ENCODE measurements at places on chromosomes 1 and 21. TPM values are rescaled to one million over a fixed set of nuclear protein-coding genes. Genes with fewer than 3 reads are reported as not detected.
A peak's percentile ranks its signal among the peaks of the same experiment; 100 is the strongest.

DNA sequence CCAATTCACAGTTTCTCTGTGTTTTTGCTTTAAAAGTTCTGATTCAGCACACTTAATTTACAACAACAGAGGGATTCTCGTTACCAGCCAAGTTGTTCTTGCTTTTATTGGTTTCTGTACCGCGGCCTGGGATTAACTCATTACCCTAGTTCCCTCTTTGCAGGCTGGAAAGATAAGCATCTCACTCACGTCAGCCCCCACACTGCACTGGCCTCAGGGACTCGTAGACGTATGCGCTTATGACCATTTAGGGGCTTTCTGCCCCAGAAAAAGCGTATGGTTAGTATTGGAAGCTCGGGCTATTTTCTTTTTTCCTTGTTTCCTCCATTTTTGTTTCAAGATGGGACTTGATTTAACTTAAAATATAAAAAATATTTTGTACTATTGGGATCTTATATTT lies 76.0 kb downstream of the POFUT2 start:
- no peak for DNase-seq

DNA sequence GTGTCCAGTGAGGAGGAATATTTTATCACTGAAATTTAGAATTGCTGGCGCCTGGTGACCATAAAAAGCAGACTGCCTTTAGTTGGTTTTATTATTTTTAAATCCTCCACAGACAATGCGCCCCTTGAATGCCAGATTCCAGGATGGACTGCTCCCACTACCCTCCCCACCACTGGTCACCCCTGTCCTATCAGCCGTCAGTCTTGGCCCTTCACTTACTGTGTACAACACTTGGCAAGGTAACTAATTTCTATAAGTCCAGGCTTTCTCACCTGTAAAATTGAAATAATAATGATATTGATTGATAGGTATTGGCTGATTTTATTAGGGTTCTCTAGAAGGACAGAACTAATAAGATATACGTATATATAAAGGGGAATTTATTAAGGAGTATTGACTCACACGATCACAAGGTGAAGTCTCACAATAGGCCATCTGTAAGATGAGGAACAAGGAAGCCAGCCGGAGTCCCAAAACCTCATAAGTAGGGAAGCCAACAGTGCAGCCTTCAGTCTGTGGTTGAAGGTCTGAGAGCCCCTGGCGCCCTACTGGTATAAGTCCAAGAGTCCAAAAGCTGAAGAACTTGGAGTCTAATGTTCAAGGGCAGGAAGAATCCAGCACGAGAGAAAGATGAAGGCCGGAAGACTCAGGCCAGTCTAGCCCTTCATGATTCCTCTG lies 17.8 kb downstream of the RHEX start:
- no peak for DNase-seq

- no peak for DNase-seq
Observed at GRCh38 chr1:223137455-223138085, 5.5 kb downstream of the TLR5 start.

DNA sequence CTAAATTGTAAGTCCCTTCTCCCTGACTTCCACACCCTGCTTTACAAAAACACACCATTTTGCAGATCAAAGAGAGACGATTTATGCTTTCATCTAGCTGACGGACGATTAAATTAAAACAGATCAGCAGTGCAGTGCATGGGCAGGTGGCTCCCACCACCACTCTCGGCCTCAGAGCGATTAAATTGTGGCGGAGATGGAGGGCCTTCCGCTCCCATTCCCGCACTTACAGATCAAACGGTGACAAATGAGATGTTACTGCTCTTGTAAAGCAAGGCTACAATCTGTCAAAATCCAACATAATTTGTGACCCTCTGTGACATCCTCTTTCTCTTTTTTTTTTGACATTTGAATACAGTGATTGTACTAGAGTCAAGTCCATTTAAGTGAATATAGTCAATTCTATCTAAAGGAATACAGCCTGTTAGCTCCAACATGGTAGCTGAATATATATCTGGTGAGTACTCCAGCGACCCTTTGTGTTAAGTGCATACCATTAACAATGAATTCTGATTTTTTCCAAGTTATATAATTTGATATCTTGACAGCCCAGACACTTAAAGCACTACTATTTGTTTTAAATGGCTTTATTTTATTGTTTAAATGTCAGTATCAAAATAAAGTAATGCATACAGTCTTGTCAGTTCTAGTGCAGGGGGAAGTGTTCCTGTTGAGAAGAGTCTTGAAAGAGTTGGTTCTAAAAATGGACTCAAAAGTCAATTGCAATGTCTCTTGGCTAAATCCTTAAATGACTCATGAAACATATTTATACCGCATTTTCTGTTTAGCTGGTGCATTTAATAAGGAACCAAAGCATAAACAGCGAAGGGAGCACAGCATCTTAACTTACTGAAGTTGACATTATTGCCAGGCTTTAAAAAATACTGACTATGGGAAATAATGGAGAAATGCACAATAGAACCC lies 109.0 kb downstream of the ESRRG start:
- no peak for DNase-seq

- no peak for DNase-seq
Observed at GRCh38 chr1:29282924-29283803, 46.8 kb downstream of the PTPRU start.

Gene FNDC5
- total RNA-seq, result not detected

GRCh38 chr1:116850436-116850835 lies 59.3 kb upstream of the PTGFRN start:
- DNase-seq, result no peak

DNA sequence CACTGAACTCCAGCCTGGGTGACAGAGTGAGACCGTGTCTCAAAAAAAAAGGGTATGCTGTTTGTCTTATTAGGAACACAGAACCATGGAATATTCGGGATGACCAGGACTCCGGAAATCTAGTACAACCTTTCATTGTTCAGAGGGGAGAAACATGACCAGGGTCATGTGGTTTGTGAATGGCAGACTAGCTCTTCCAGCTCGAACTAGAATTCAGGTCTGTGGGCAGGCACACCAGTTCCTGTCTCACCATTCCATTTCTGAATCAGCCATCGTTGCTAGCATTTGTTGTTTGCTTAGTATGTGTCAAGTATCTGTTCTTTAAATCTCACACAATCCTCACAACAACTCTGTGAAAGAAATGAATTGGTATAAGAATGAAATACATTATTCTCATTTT lies 50.9 kb downstream of the MDM4 start:
- no peak for DNase-seq

GRCh38 chr1:205535096-205535495 lies 30.6 kb downstream of the CDK18 start:
- DNase-seq, result no peak

- no peak for DNase-seq
Observed at GRCh38 chr1:2880086-2880485, 78.6 kb upstream of the TTC34 start.

GRCh38 chr1:153231363-153231762 lies 14.0 kb downstream of the PRR9 start:
- no peak for DNase-seq

DNA sequence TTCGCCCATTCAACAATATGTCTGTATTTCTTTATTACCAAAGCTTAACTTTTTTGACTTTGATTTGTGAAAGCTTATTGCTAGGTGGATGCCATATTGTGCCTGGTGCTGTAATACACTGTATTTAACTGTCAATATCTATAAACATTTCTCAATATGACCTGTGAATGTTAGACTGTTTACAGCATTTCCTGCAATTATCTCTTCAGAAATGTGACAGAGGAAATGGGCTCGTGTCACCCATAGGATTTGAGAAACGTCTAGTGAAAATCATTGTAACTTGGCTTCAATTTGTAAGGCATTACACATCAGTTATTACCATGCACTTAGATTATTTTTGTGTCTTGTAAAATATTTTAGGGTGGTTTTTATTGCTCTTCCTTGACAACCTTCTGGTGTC lies 237.8 kb upstream of the ADGRL2 start:
- no peak for DNase-seq

- DNase-seq, result no peak
Observed at GRCh38 chr1:240508201-240508600, 103.8 kb downstream of the GREM2 start.

Gene PBX1
- 0.80 TPM for total RNA-seq

GRCh38 chr1:239778208-239778813 lies 313.4 kb upstream of the FMN2 start:
- DNase-seq, result no peak

DNA sequence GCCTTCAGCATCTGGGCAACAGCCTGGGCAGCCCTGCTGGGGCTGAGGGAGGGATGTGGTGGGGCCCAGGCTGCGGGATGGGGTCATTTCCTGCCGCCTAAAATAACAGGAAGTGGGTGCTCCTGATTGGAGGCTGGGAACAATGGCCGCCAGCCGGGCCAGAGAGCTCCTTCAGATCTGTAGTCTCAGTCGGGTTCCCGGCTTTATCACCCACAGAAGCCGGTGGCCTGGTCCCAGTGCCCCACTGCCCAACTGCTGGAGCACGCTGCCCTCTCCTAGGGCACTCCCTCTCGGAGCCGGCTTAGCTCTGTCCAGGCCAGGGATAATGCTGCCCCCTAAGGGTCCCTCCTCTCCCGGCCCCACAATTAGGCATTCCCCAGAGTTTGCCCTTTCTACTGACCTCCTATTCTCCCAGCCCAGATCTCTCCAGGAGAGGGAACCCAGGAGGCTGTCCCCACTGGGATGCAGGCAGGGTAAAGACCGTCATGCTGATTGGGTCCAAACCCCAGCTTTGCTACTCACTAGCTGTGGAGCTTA lies 5.1 kb downstream of the MAP7D1 start:
- DNase-seq, result peak; percentile 39

DNA sequence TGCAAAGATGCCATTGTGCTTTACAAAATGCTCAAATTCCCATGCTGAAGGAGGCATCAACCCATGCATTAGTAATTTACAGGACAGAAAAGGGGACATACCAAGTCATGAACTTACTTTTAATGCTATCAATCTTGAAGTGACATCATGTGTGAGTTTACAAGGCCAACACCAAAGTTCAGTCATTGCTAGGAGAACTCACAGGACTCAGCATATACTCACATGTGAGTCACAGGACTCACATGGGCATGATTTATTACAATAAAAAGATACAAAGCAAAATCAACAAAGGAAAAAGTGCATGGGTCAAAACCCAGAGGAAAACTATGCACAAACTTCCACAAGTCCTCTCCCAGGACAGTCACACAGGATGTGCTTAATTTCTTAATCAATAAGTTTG lies 1656.0 kb downstream of the MRPL39 start:
- DNase-seq, result no peak

- DNase-seq, result no peak
Observed at GRCh38 chr1:206116191-206116872, 856 bp downstream of the AVPR1B start.

All from T-helper 17 cell (primary cell).